ENCODE measurements at places on chromosomes 16 and 17.

GRCh38 chr17:50145532-50146229 lies 4.8 kb downstream of the PPP1R9B start:
- no peak for DNase-seq

DNA sequence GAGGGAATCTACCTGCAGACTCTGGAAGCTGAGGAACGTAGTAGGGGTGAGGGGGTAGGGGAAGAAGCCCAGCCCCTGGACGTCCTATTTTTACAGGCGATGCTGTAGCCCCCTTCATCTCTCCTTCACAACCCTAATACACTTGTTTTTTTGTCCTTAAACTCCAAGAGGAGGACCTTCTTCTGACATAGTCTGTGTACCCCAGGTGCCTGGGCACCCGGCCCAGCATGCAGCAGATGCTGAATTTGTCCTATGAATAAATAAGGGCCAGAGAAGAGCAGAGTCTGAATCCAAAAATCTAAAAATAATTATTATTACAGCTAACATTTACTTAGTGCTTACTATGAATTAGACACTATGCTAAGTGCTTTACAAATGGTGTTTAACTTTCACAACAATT lies 5.1 kb downstream of the KIF18B start:
- no peak for DNase-seq

- no peak for DNase-seq
Observed at GRCh38 chr17:69069226-69069750, 8.6 kb upstream of the ABCA9 start.

DNA sequence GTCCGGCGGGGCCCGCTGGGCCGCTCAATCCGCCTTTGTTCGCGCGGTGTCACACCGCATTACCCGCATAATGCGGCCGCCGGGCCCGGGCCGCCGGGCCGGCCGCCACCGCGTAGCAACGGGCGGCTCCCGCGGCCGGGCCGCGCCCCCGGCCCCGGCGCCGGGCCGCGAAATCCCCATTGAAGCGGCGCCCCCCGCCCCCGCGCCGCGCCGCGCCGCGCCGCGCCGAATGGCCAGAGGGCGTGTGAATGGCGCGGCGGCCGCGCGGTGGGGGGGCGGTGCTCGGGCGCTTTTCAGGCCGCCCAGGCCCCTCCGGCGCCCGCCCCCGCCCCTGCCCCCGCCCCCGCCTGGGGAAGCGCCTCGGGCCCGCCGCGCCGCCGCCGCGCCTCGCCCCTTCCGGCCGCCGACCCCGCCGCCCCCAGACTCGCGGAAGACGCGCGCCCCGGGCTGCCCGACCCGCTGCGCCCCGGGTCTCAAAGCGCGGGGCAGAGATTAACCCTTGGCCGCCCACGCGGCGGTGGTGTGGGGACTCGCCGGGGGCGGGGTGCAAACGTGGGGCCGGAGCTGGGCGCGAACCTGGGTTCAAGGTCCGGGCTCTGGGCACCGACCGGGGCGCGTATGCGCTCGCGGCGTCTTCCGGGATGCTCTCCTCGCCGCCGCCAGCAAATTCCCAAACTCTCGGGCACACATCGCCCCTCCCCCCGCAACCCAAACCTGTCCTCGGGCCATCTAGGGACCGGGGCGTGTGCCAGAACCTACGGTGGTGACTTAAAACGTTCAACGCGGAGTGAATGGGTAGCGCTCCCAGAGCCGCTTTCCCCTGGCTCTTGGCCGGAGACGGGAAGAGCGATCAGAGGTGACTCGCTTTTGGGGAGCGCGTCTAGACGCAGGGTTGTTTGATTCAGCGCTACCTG lies 46.7 kb downstream of the WNT3 start:
- DNase-seq: peak; percentile 27

GRCh38 chr16:25799816-25800215 lies 108.1 kb downstream of the HS3ST4 start:
- DNase-seq: no peak

- DNase-seq: no peak
Observed at GRCh38 chr17:48550502-48551213, 5.7 kb upstream of the HOXB2 start.

DNA sequence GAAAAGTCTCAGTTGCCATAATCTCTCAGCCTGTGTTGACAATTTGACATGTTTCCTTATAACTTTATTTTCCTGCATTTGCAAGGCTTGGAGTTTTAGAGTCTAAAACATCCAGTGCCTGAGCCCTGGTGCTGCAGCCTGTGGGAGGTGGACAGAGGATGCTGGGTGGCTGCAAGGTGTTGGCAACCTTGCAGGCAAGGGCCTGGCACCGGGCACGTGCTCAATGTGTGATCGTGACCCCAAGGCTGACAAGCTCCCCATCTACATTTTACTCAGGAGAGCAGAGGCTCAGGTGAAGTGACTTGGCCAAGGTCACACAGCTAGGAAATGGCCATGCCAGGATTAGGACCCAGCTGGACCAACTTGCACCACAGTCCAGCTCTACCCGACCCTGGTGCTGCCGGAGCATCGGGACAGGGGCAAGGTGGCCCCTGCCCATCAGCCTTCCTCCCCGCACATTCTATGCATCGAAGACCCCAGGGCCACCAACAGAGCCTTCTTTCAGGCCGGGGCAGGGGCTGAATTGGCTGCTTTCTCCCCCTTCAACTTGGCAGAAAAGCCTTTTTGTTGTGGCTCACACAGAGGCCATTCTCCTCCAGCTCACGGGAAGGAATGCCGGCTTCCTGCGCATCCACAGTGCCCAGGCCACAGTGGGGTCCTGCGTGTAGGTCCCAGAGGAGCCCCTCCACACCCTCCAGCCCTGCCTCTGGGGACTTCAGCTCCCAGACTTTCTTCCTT lies 23.1 kb downstream of the MMP15 start:
- DNase-seq: no peak

DNA sequence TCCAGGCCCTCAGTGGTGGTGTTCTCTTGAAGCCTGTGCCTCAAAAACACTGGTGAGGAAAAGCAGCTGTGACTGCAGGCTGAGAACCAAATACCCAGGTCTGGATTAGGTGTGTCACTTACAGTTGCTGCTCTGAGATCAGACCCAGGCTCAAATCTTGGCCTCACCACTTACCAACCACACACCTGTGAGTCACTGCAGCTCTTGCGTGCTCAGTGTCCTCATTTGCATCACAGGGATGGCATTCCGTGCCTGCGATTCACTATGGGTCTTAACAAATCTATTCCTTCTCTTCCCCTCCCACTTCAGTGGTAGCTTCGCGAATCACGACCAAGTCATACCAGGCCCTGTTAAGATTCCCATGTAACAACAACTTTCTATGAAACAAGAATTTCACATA lies 233.4 kb upstream of the HSBP1 start:
- no peak for DNase-seq

Data from activated T-cell treated with anti-CD3 and anti-CD28 coated beads, Interleukin-2, amount 50 U/mL, for 1 hour (primary cell).